ENCODE measurements at places on chromosomes 3 and 15.

DNA sequence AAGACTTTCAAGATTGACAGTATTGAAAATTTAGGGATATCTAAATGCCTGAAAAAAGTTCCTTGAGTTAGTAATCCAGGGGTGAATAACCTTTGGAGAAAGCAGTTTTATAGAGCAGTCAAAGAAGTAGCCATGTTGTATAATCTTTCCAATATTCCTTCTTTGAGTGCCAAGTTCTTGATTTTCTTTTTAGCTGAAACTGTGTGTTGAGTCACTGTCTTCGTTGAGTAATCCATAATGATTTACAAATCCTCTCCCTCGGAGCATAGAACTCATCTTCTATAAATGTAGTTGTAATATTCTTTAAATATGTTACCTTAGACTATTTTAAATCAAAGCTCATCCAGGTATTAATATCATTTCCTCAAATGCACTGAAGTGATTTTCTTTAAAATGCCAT lies 135.2 kb downstream of the BBX start:
- DNase-seq = no peak

DNA sequence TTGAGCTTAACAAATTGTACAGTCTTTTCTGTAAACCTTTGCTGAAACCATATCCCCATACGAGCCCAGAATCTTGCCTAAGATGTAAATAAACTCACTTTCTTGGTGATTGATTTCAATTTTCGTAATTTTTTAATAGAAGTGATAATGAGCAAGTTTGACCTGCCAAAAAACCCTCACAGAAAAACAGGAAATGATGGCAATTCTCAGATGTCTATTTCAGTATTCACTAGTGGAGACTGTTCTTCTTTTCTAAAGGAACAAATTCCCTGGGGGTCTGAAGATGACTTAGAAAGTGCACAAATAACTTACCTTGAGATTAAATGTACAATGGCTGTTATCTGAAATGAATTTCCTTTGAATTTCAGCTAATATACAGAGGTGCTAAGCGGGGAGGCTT lies 116.5 kb upstream of the CMC1 start:
- DNase-seq = no peak

DNA sequence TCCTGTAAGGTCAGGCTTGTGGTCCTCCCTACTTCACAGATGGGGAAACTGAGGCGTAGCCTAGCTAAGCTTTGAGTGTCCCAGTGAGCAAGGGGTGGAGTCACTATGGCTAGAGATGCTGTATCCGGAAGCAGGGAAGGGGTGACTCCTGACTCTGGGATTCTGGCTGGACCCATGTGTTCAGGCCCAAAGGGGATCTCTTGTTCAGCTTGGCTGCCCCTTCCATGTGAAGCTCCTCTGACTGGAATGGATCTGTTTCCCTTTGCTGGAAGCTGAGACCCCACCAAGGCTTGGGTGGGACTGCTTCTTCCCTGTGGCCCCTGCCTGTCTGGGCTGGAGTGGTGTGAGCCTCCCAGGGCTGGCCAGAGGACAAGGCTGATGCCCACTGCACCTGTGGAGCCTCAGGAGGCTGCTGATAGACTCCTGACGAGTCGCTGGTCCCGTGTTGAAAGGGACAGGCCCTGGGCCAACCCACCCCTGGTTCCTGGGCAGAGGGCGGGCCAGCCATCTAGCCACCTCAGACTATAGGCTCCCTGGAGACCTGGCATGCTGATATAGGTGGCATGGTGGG lies 1.0 kb downstream of the MAPKAPK3 start:
- no peak for DNase-seq

DNA sequence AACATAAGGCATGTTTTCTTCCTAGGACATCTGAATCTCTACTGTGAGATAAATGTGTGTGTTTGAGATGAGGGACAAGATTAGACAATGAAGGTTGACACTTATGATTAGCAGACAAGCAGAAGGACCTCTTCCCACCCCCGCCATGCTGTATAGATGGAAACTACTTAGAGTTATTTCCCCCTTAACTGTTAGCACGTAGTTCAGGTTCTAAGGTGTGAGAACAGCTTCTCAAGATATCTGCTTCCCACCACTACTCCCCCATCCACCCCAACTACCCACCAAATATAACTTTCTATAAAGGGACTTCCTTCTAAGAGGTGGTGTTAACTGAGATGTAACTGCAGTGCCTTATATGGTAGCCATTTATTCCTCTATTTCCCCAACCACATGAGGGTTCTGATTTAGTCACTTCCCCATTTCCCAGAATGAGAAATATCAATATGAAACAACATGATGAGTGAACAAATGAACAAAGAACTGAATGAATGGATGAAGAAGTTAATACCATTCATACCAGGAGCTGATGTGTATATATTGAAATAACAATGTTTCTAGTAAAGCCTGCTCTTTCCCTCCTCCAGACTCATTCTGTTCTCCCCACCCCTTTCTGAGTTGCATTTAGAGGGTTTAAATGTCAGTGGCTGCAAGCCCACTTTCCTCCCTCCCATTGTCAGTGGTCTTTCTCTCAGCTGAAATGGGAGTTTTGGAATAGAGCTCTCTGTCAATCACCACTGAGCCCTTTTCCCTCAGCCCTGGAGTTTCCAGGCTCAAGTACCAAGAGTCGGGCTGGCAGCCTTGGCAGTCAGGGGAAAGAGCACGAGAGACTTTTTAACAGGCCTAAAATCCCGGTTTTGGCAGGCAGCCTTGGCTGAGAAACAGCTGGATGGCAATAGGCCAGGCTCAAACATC lies 7.7 kb upstream of the RFTN1 start:
- DNase-seq = no peak

GRCh38 chr3:189058071-189058470 lies 113.7 kb upstream of the TPRG1 start:
- no peak for DNase-seq

DNA sequence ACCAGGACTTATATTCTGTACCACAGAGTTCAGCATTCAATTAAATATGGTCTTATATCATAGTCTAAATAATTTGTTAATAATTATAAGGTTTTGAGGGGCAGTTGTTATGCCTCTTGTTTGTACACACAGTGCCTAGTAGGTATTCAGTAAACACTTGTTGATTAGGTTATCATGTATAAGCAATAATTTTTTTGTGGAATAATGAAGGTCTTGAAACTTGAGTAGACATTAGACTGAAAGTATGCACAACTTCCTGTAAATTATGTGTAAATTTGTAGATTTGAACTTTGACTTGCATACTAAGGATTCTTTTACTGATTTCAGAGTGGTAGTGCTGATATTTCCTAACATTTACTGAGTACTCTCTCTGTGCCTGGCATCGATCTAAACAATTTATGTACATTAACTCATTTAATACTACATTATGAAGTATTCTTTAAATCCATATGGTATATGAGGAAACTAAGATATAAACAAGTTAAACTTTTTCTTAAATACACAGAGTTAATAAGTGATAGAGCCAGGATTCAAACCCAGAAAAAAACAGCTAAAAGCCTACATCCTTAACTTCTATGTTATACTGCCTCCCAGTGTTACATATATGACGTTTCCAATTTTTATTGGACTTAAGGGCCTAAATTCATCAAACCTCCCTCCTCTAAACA lies 65.1 kb downstream of the GLCE start:
- DNase-seq = no peak

DNA sequence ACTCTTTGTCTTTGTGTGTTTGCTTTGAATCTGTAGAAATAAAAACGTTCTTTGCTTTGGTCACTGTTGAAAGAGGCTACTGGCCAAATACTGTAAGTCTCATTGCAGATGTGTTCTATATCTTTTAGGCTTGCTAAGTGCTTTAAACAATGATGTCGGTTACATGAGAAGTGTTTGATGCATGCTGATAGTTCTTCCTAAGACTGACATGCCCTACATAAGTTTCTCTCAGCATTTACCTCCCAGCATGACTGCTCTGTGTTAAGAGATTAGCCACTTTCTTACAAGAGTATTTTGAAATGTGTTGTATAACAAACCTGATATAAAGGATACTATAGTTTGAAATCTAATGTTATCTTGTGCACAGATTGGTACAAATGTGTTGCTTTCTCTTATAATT lies 1088.7 kb downstream of the NSUN3 start:
- no peak for DNase-seq

DNA sequence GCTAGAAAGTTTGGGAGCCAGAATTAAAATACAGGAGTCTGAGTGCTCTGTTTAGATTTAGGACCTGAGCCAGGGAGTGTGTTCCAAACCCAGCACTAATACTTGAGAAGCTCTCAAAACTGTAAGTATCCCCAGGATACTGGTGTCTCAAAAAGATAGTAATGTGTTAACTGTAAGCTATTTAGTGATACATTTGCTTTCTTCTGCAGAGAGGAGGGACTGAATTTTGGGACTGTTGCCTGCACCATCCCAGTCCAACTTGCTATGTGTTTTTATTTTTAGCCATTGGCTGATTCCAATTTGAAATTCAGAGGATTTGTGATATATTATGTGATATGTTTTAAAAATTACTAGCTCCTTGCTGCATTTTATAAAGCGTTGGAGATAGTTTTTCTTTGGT lies 31.5 kb downstream of the UBE2E1 start:
- DNase-seq = no peak

DNA sequence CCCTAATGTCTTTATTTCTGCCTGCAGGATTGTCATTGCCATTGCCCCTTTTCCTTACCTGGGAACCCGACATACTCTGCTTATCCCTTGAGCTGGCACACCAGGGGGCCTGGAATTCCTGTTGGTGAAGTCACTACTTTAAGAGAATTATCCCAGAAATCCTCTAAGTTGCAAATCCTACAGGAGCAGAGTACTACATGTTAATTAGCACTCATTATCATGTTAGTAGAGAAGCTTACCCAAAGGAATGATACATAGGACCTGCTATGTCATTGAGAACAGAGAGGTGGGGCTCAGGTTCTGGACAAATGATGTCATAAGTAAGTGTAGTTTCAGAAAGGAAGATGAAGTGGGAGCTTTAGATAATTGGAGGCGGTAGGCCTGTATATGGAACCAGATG lies 27.4 kb downstream of the SCG5 start:
- no peak for DNase-seq

DNA sequence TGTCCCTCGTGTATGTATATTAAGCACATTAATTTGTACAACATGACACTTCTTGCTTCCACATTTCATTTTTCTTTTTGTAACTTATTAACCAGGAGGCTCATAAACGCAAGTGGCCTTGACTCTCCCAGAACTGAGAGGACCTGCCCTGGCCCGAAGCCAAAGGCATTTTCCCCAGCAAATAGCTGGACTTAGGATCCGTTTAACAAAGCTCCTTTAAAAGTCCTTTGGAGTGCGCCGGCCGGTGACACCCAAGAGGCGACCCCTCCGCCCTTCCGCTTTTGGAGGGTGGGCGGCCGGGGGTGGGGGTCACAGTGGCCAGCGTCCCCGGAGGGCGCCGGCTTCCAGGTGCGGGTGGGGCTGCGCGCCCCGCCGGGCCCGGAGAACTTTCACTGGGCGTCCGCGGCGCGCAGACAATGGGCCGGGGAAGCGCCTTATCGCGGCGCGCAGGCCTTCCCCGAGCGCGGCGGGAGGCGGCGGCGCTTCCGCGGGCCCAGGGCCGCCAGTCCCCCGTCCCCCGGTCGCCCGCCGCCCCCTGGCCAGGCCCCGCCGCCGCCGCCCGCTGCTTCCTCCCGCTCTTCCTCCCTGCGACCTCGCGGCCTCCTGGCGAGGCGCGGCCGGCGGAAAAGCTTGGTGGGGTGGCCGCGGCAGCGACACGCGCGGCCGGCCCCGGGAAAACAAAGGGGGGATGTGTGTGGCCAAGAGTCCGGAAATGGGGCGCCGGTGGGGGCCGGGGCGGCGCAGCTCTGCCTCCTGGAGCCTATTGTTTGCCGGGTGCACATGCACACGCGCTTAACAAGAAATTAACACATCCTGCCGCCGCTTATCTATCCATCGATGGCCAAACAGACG lies 613.4 kb downstream of the MCTP2 start:
- DNase-seq = peak; percentile 65

DNA sequence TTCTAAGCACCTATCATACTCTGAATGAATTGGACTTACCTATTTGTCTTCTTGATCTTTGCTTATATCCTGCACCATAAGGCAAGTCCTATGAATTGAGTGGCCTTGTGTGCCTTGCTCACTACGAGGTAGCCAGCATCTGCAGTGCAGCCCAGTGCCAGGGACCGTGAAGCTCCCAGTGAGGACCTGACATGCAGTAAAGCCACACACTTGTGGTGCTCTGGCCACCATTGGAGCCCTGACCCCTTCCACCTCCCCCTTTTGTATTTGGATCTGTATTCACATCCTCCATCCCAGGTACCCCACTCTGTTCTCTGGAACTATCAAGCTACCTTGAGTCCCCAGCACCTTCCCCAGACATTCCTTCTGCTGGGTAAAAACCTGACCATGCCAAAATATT lies 52.1 kb downstream of the BSN start:
- DNase-seq = no peak

- no peak for DNase-seq
These were observed 7.6 kb upstream of the TRH start for GRCh38 chr3:129966876-129967275.

DNA sequence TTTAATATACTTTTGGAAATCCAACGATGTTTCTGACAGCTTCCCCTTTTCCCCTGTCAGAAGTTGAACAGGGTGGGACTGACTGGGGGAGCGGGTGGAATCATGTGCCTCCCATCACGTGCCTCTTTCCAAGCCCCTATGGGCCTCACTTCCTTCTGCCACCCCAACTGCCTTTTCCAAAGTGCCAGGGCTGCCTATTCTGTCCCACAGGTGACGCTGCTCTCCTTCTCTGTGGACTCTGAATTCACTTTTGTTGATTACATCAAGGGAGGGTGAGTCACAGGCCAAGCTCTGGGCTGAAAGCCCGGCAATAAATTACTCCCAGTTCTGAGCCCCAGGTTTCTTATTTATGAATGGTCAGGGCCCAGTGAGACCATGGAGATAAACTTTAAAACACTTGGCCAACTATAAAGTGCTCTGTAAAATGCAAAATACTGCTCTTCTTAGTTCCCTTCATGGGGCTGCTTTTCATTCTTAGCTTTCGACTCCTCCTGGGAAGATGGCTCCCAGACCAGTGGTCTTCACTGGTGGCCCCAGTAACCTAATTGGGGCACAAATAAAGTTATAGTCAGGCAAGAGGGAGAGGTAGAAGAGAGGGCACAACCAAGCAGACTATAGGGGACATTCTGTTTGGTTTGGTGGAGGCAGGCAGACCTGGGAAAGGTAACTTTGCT lies 12.3 kb downstream of the CPNE9 start:
- peak; percentile 77 for DNase-seq

- DNase-seq = no peak
These were observed 115.0 kb downstream of the RAP2B start for GRCh38 chr3:153277029-153277428.

DNA sequence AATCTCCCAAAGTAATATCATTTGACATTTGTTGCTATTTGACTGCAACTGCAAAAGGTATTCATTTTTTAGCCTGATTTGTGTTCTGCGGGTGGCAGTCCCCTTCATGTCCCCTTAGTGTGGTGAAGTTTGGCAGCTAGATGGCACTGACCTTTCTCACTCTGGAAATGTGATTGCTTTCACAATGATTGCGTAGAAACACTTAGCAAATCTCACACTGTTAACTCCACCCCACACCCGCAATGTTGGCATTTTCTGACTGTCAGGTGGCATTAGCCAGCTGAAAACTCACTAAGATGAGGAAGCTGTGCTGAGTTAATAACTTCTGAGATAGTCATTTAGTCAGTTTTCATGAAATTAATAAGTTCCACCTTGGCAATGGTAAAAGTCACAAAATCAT lies 76.9 kb downstream of the TRIM69 start:
- no peak for DNase-seq
